ENCODE measurements at places on chromosomes 7 and 10.
A peak's percentile ranks its signal among the peaks of the same experiment; 100 is the strongest.

DNA sequence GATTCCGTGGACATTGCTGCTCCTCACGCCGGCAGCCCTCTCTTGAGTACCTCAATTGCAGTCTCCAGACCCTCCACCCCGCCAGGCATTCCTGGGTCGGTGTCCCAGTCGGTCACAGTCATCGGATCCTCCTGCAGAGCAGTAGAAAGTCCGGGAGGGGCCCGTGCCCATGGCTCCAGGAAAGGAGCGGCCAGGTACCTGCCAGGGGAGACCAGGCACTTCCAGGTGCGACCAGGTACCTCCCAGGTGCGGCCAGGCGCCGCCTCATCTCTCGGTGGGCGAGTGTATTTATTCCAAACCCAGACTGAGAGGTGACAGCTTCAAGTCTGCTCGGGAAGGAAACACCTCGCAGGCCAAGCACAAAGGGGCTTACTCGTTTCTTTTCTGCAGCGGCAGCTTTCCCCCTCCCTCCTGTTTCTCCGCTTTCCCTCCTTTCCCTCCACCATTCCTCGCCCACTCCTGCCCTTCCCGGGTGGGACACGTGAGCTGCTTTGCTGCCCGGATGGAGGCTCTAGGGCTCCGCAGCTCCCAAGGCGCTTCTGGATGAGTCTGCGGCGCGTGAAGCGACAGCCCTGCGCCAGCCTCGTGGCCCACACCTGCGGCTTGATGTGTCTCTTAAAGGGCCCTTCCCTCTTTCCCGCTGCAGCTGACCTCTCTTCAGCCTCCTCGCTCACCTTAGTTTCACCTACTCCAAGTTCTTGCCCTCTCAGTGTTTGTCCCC, 39.4 kb upstream of the AGK start:
- no peak for DNase-seq

DNA sequence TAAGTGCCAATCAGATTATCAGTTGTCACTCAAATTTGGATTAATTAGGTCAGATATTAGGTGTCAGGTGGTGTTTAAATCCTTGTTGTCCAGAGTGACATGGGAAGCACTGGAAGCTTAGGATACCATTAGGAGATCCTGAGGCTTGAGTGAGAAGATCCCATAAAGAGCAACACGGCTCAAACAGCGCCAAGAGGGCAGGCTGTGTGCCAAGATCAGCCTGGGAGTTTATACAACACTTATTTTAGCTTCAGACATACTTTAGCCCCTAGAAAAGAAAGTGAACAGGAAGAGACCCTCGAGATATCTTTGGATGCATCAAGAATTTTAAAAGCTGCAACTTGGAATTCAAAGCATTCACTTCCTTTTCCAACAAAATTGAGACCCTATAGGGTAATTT, 14.2 kb upstream of the ACTA2 start:
- peak; percentile 69 for DNase-seq

DNA sequence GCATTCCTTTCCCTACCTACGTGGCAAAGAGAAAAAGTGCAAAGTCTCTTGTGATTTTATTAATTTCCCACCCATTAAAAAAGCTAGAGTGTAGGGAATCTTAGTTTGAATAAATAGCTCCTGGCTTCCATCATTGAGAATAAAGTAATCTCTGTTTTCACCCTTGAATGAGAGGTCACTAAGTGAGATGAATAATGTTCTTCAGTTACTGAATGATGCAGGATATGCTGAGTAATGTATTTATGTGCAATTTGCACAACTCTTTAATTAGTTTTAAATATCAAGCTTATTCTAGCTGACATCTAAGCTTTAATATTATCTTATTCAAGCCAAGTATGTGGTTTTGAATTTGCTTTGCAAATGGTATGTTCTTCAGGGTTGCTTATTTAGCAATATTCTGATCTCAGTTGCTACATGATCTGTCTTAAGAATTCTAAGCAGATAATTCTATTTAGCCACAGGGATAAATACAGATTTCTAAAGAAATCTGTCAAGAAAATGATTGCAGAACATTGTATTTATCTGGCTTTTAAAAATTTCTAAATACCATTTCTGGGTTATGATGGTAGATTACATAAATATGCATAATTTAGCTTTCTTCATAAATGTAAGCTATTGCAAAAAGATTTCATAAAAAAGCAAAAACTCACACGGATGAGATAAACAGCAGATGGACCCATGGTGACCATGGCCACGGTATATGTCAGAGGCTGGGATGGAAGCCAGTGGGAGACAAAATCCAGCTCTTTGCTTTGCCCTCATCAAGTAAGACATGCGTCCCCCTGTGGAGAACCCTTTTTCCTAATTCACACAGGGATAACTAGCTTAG, 141.0 kb downstream of the MACC1 start:
- no peak for DNase-seq

GRCh38 chr7:46003896-46004875, 83.1 kb upstream of the IGFBP3 start:
- no peak for DNase-seq

GRCh38 chr10:87764072-87764934, 53.7 kb downstream of the ATAD1 start:
- no peak for DNase-seq

DNA sequence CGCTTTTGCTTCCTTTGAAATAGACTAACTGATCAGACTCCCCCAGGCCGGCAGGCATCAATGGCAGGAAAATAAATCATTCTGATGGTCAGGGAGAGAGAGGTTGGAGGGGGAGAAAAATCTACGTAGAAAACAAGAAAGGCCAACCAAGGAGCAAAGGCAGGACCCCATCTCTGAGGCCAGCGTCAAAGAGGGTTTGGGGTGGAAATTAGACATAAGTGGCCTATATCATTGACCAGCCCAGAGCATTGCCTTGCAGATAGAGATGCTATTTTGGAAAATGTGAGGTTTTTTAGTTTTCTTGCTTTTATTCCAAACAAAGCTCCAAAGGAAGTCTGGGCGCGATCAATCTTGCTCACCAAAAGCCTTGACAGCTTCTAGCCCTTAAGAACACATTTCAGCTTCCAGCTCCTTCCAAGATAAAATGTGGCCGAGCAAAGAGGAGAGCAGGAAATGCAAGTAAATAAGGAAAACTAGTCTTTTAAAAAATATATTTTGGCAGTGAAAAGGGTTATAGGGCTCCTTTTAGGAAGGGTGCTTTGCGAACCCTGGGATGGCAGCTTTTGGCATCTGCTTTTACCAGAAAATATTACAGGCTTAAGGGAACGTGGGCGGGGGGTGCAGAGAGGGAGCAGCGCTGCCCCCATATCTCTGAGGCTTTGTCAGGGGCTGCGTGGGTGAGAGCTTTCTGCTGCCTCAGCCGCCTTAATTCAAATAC, 2.0 kb upstream of the HOXA2 start:
- DNase-seq = no peak

GRCh38 chr10:652233-652632, 37.2 kb downstream of the DIP2C start:
- DNase-seq = no peak

DNA sequence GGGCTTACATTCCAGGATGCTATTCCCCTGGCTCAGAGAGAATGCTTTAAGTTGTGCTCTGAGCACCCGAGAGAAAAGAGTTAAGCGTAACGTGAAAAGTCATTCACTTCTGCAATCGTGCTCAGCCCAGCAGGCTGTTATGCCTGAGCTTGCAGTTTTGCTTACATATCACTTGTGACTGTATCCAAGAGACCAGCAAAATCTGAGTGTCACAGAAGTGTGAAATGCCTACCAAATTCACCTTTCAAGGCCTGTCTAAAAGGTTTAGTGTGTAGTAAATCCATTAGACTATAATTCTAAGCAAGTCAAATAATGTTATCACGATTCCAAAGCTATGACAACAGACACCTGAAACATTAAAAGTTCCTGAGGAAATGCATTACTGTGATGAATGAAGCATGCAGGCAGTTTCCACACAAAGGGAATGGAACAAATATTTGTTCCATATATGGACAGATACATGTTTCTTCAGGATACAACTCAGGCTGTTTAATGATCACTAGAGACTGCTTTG, 20.1 kb downstream of the ITGB1 start:
- no peak for DNase-seq

Measured in ovary (tissue), 10 donors.